CD4-positive, alpha-beta T cell treated with Interleukin-15 for 1 hour (primary cell): ENCODE measurements at places on chromosomes 2 and 18.
A peak's percentile ranks its signal among the peaks of the same experiment; 100 is the strongest.

DNA sequence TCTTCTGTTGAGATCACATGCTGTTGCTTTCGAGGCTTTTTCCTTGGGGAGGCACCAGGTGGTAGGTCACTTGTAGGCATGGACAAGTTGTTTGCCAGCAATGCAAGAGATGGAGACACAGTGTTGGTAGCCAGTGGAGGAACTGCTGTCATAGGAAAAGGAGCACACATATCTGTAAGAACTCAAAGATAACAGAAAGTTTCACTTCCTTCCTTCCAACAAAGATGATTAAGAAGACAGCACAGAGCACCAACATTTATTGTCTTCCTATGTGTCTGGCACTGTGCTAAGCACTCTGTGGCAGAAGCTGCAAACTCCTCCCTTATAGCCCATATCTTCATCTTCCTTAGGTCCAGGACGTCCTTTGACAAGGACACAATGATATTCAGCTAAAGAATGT is 64.5 kb upstream of the AMMECR1L start:
- DNase-seq: no peak

- DNase-seq: no peak
Measured at GRCh38 chr2:200051611-200051945, 96.2 kb downstream of the MAIP1 start.

- no peak for DNase-seq
Measured at GRCh38 chr2:206611736-206612135, 30.6 kb upstream of the FAM237A start.

DNA sequence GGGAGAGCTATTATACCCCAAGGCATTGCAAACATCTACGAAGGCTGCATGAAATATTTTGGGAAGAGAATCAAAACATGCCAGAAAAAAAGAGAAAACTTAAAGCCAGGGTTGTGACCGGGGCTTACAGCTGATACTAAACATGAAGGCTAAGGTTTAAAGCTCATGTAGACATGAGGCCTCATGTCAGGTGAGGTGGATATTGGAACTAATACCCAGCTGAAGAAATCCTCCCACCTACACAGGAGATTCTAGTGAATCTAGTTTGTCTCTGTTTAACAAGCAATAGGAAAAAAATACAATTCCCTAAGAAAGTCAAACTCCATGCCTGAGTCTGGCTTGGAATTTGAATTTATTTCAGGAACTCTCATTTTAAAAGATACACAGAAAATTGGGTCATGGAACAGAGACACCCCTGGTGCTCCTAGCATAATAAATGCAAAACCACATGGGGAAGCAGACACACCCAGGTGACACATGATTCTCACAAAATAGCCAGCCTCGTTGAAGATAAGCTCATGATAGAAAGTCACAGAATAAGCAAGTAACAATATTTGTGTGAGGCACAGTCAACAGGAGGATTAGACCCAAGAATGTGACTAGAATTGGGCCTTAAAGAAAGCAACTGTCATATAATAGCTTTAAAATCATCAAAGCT is 42.2 kb downstream of the UPP2 start:
- no peak for DNase-seq

DNA sequence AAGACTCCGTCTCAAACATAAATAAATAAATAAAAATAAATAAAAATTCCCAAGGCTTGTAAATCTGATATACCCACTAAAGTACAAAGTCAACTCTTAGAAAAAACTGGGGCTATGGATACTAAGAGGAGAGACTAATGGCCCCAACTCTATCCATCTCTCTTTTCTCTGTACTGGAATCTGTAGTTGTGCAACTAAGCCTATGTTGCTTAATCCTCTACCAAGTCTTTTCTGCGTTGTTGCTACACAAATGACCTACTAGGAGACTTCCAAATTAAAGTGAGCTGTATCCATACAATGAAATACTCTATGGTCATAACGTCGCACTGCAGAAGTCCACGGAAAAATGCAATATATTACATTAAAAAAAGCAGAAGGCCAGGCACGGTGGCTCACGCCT is 8.1 kb downstream of the MRPS5 start:
- DNase-seq: no peak

- DNase-seq: no peak
Measured at GRCh38 chr2:212682937-212683336, 144.3 kb upstream of the ERBB4 start.

- DNase-seq: no peak
Measured at GRCh38 chr2:14673351-14673875, 40.9 kb downstream of the LRATD1 start.

GRCh38 chr2:201909961-201910361 is 103.6 kb downstream of the CDK15 start:
- DNase-seq: no peak

- DNase-seq: no peak
Measured at GRCh38 chr18:48782381-48782861, 168.3 kb downstream of the SMAD7 start.

DNA sequence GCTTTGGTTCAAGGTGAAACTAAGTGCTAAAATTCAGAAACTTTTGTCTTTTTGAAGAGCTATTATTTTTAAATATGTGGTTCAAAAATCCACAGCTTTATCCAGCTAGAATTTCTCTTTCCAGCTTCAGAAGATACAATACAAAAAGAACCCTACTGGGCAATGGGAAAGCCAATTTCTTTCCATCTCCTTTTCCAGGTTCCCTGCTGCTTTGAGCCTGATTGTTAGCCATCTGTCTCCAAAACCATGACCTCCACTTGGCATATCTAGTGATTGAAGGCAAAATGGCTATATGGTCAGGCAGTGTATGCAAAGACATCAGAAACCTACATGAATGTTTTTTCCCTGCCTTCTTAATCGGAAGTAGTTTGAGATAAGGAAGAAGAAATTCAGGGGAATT is 134.1 kb downstream of the KCNH7 start:
- DNase-seq: no peak

- DNase-seq: no peak
Measured at GRCh38 chr2:127139766-127140165, 32.8 kb upstream of the BIN1 start.

DNA sequence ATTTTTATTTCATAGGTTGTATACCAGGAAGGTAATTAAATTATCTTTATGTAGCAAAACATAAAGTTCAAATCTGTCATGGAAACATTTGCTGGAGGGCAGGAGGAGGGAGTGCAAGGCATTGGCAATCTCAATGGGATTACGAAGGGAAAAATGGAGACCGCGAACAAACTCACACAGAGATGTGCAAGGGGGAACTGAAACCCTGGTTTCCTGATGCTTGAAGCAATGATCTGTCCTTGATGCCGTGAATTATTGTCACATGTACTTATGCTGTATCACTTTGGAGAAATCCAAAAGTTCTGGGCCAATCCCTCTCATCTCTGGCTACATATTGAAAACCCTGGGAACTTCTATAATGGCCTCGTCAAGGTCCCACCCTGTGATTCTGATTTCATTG is 65.0 kb upstream of the MFF start:
- DNase-seq: no peak

DNA sequence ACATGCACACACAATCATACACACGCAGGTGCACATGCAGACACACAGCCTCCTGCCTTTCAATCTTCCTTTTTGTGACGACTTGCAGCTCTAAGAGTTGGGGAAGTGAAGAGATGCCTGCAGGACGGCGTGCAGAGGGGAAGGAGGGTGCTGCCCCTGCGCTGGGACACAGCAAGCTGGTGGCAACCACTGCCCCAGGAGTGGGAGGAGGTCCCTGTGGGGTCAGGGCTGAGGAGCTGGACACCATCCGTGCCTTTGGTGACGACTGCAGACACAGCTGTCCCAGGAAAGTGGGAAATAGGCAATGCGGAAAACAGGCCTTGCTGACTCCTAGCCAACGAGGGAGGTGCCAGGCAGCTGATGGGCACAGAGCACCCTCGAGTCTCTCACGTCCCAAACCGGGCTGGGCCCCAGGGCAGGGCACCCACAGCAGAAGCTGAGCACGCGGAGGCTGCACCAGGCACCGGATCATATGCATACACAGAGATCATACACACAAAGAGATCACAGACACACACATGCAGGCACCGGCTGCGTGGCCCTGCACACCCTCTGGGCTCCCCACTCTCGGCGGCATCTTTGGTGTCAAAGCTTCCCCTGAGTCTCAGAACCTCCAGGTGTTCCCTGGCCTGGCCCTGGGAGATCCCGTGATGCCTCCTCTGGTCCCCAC is 146.1 kb downstream of the PXDN start:
- no peak for DNase-seq

DNA sequence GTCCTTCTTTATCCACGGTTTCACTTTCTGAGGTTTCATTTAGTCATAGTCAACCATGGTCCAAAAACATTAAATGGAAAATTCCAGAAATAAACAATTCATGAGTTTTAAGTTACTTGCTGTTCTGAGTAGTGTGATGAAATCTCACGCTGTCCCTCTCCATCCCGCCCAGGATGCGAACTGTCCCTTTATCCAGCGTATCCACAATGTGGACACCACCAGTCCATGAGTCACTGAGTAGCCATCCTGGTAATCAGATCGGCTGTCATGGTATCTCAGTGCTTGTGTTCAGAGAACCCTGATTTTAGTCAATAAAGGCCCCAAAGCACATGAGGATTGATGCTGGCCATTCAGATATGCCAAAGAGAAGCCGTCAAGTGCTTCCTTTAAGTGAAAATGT is 3.7 kb downstream of the SP140L start:
- DNase-seq: no peak

DNA sequence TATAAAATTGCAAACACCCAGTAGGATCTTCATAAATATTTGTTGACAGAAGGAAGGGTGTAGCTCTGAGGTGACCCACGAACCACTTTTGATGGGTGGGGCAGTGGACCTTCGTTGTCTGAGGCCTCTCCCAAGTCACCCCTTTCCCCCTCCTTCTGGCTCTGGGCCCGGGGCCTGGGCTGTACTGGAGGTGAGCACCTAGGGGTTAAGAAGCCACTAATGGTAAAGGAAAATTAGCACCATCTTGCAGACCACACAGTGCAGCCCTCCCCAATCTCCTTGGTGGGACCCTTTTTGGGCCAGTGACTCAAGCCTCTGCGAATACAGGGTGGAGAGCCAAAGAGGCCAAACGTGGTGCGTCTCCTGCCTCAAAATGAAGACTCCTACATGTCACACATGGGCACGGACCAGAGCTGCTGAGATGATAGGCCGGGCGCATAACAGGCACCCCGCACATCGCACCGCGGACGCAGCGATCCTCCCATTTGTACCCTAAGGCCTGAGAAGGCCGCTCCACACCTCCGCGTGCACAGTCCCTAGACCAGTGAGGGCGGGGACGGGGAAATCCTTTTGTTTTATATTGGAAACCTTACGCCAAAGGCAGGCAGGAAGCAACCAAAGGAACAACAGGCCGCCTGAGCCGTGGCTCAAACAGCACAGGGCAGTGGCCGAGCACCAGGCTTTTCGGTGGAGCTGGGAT is 31.9 kb upstream of the ATP6V1B1 start:
- no peak for DNase-seq

- DNase-seq: no peak
Measured at GRCh38 chr2:120561379-120562035, 174.2 kb upstream of the GLI2 start.

DNA sequence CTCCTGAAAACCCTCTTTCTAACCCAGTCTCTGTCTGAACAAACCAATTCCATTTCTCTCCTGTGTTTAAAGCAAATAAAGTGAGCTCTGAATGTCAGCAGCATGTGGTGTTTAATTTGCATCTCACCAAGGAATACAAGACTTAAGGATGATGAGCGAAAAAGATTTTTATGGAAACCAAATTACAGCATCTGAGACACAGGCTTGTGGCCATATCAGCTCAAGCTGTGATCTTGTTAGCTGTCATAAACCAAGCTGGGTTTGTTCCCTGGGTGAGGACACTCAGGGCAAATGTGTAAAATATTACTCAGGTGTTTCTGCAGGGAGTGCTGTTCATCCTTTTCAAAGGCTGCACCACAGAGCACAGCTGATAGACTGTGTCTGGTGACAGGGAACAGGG is 129.3 kb upstream of the REV1 start:
- no peak for DNase-seq

GRCh38 chr18:48776641-48777025 is 174.1 kb downstream of the SMAD7 start:
- DNase-seq: no peak

DNA sequence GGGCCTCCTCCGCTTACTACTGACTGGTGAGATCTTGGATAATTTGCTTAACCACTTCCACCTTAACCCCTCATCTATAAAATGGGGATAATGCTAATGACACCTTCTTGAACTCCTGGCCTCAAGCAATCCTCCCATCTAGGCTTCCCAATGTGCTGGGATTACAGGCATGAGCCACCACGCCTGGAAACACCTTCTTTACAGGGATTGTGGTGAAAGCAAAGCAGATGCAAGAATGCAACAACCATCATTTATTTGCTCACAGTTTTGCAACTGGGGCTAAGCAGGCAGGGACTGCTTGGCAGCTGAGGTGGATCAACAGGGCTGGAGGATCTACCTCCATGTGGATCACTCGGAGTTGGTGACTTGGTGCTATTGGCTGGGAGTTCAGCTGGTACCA is 76.2 kb upstream of the ZNF532 start:
- no peak for DNase-seq

DNA sequence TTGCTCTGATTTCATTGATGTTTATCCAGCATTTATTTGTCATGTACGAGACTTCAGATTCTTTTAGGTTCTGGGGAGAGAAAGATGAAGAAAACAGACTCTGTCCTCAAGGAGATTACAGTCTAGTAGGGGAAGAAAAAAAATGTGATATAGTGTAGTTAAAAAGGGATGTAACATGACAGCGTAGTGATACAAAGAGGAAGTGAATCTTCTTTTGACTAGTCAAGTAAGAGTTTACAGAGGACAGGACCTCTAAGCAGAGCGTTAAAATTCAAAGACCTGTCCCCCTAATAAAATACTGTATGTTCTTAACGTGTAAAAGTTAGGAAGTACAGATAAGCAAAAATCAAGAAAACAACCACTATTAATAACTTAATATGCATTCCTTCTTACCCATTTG is 47.7 kb downstream of the NCOA1 start:
- no peak for DNase-seq

- peak; percentile 57 for DNase-seq
Measured at GRCh38 chr2:234495251-234496054, 1.4 kb downstream of the ARL4C start.

DNA sequence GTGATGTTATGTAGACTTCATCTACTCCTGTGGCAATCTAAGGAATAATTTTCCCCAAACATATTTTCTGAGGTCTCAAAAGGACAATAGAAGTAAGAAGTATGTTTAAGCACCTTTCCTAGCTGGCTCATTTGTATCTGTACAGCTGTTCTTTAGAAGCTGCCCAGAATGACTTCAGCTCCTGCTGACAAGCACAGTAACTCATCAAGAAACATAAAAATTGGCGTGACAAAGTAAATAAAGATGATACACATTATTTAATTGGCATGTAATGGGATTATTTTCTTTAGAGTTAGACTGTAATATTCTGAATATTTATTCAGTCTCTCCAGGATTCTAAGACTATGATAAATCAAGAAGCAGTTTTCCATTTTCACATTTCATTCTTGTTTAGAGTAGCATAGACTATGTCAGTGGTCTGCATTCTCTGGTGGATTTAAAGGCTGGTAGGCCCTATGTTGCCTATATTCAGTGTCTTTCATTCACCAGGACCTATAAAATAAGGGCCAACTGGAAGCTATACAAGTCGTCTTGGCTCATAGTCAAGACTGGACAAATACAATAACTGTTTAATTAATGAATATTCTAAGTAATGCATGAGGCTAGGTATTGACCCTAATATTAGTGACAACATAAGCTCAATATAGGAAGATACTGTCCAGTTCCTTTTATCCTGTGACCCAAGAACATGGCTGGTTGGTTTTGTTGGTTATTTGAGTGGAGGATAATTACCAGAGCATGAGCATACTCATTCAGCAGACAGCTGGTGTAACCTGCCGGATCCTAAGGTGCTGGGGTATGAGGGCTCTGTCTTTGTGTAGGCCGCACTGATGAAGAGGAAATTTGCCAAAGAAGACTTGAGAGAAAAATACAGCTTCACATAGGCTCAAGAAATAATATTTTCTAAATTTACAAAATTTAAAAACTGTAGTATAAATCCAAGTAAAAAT is 107.0 kb downstream of the PDE1A start:
- no peak for DNase-seq
